ENCODE measurements at places on chromosomes 5 and 9. TPM values are rescaled to one million over a fixed set of nuclear protein-coding genes. Genes with fewer than 3 reads are reported as not detected.

GRCh38 chr5:146818822-146819221 lies 59.7 kb downstream of the PPP2R2B start:
- DNase-seq = no peak

DNA sequence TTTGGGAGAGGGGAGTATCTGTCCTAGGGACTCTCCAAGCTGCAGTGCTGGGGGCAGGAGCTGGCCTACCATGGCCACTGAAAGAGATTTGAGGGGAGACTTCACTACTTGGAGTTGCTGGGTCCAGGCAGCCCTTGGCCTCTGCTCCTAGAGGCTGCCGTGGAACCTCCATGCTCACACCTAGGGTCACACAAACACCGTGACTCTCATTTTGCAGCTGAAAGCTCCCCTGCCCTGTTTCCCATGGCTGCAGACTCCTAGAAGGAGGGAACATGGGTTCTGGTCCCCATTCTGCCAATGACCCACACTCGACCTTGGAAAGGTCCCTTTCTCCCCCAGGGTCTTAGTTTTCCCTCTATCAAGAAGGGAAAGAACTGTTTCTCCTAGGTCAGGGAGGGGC lies 147.1 kb upstream of the PPP1R26 start:
- no peak for DNase-seq

- DNase-seq = peak; percentile 88
These were observed 52.9 kb upstream of the MIER3 start for GRCh38 chr5:57004800-57005199.

DNA sequence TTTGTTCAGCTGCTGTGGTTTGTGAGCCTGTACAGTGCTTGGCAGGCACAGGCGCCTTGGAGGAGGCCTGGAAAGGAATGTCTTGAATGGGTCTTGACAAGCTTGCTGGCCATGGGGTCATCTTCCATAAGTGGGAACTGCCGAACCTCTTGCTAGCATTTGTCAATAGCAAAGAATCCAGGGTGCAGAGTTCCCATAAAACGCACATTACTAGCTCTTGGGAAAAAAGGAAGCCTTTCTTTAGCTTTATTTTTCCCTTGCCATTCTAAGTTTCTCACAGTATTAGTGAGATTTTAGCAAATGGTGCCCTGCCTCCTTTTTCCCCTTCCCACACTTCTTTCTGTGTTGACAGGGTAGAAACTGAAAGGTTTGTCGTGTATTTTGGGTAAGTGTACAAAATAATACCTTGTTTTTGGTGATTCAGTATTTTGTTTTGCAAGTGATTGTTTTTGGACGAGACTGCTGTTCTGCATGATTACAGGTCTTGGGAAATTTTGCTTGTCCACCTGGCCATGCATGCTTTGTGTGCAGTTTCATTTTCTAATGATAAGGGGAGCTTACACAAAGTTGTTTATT lies 82.0 kb downstream of the ADGRV1 start:
- DNase-seq = no peak

- no peak for DNase-seq
These were observed 298.9 kb downstream of the CSNK1G3 start for GRCh38 chr5:123810746-123811340.

DNA sequence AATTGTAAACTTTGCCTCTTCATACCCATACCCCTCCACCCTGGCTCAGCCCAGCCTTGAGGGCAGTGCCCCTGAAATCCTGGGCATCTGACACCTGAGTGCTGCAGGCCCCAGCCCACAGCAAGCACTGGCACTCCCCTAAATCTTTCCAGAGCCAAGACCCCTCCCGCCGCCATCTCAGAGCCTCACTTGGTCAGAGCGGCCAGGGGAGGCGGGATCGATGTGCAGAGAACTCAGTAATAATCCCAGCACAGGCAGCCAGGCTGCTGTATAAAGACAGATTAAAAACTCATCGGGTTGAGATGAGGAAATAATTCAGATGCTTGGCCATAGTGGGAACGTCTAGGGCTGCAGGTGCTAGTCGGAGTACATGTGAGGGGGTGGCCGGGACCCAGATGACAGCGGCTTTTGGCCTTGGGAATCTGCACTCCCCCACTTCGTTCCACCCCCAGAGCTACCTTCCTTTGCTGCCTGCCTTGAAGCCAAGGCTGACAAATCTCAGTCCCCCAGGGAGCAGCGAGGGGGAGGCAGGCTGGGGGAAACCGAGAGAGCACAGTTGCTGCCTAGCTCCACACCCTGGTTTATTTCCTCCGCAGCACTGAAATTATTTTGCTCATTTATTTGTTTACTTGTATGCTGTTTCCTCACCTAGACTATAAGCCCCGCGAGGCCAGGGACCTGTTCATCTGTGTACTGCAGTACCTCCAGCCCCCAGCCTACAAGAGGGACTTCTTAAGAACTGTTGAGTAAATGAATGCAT lies 19.5 kb upstream of the ARAP3 start:
- DNase-seq = no peak

GRCh38 chr9:76629205-76629990 lies 134.8 kb upstream of the PCA3 start:
- DNase-seq = no peak

- DNase-seq = peak; percentile 86
These were observed 6.8 kb upstream of the RECK start for GRCh38 chr9:36029765-36030528.

- DNase-seq = no peak
These were observed 49.6 kb downstream of the ANKDD1B start for GRCh38 chr5:75660678-75661465.

DNA sequence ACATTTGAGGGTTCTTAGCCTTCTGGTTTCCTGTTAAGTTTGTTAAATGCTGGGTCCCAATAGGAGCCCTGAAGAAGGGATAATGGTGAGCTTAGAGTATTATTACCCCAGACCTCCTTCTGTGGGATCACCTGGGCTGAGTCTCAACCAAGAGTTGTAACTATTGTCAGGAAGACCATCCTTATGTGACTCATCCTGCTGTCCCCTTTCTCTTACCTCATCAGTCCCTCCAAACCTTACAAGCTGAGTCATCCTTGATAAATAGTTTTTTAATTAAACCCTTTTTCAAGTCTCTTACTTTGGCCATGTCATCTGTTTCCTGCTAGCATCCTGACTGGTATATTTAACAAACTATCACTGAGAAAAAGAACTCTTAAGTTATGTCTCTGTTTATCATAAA lies 502.8 kb downstream of the LRRC70 start:
- no peak for DNase-seq

DNA sequence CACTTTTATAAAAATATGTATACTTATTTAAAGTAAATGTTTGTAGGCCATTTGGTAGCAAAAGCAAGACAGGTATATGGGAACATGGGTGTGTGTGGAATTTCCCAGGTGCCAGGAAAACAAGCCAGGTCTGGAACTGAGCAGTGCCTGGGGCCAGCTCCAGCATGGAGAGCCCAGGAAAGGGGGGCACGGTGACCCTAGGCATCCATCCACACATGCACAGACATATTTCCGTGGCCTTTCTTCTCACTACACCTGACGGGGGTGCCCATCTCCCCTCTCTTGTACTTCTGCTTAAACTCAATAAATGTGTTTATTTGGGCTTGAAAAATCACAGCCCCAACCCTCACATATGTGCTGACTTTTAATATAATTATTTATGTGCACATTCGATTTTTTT lies 31.2 kb upstream of the CXCL14 start:
- DNase-seq = no peak

DNA sequence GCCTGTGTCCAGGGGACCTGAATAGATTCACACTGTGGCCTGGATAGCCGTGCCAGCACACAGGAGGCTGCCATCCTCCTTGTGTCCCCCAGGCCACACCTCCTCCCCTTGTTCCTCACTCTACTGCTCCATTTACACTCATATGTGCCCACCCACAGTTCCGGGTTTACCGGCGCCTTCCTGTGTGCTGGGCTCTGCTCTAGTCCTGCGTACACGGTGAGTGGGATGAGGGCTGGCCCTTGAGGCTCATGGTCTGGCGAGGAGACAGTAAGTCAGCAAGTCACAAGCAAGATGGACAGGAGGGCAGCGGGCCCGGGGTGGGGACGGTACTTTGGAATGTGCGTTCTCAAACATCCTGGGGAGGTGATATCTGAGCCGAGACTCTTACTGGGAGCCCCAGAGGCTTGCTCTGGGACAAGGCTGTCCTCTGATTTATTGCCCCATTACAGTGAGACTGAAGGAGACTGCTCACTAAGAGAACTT lies 32.4 kb upstream of the NXNL2 start:
- no peak for DNase-seq

DNA sequence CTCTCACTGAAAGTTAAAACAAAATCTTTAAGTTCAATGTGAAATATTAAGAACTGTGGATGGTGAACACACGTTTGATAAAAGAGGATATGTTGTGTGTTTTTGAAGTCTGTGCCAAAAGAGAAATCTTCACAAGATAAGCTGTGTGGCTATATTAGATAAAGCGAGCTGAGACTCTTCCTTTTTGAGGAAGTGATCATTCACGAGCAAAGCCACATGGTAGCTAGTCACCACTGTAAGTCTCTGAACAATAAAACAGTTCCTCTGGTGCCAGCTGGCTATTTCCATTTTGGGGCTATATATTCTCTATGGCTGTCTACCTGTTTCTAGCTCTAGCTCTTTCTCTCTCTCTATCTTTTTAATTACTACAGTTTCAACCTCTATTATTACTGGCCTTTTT lies 1849.2 kb upstream of the C9orf72 start:
- no peak for DNase-seq

DNA sequence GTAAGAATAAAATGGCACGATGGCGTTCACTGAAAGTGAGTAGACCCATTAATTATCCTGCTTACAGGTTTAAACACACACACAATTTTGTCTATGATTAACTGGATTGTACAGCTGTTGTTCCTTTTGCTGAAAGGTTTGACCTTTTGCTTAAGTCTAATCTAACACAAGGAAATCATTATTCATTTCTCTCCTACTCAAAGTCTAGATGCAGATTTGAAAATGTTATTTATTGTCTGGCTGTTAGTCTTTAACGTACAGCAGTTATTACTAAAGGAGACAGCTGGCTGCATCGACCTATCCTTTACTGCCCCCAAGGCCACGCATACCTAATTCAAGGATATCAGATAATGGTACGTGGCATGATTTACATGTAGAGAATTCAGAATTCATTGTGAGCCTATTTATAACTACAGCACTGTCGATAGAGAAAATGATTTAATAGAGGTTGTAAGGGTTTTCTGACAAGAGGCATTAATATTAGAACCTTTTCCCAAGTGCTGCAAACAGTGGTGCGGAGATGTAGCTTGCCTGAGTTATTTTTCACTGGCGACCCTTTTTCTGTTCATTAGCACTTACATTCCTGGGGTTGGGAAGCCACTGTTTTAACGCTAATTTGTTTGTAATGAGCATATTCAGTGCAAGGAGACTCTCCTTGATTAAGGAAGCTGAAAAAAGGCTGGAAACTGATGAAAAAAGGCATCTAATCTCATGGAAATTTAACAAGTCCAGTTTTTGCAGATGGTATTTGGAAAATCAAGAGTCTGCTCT lies 368.4 kb upstream of the GRAMD2B start:
- no peak for DNase-seq

DNA sequence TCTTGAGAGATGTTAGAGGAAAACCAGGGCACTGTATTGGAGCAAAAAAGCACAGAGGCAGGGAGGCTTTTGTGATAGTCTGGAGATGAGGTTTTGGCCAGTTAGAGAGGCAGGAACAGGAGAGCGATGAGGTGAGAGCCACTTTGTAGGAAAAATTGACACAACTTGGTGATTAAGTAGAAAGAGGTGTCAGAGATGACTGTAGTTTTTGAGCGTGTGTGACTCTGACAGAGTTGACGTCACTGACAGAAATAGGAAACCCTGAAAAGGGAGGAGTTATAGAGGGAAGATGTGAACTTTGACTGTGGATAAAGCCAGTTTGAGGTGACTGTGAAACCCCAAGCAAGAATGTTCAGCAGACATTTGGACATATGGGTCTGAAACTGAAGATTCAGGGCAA lies 15.7 kb downstream of the NFX1 start:
- DNase-seq = no peak

GRCh38 chr5:138647261-138647788 lies 72.1 kb upstream of the HSPA9 start:
- no peak for DNase-seq

GRCh38 chr9:114382699-114383520 lies 4.9 kb downstream of the AKNA start:
- DNase-seq = no peak

DNA sequence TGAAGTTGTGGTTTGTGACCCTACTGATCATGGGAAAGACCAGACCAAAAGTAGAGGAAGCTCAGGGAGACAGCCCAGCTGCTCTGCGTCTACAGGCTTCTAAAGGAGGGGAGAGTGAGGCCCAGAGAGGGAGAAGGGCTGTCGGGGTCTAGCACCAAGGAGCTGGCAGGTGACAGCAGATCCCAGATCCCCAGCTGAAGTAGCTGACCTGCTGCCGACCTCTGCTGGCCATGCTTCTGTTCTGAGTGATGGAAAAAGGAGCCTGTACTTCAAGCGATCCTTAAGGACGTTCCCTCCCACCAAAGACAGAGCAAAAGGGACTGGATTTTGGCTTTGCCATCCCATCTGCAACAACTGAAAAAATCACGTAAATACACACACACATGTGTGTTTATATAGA lies 22.7 kb upstream of the QSOX2 start:
- DNase-seq = no peak

The CARD9 gene
- total RNA-seq = 0.52 TPM

The LHX3 gene
- not detected for total RNA-seq

The DND1 gene
- 0.75 TPM for total RNA-seq

The SLC46A2 gene
- not detected for total RNA-seq
